ENCODE measurements at places on chromosomes 12 and 14.

GRCh38 chr14:71532790-71533189 lies 399.4 kb upstream of the RGS6 start:
- no peak for DNase-seq

DNA sequence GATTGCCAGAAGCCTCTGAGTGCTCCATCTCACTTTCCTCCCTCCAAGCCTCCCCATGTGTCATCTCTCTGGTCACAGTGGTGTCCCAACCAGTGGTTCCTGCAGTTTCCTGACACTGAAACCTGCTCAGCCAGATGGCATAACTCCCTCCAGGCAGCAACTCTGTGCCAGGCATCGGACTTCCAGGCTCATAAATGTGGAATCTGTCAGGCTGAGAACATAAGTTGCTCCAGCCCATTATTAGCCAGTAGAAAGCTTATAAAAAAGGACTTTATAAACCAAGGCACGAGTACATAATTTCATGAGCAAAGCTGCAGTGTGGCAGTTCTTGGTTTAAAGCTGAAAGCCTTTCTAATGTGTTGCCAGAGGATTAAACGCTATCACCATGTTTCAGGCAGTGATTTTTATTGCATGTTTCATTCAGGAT lies 194.3 kb downstream of the DACT1 start:
- no peak for DNase-seq

DNA sequence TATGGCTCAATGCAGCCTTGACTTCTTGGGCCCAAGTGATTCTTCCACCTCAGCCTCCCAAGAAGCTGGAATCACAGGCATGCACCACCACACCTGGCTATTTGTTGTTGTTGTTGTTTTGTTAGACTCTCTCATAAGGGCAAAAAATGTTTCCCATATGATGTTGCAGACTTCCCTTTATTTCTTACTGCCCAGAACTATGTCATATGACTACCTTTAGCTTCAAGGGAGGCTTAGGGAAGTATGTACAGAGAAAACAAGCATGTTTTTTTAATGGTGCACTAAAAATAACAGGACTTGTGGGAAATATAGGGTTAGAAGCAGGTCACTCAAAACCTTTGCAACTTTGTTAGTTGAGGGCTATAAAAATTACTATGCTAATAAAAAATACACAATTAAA lies 4.3 kb upstream of the GPR19 start:
- no peak for DNase-seq

DNA sequence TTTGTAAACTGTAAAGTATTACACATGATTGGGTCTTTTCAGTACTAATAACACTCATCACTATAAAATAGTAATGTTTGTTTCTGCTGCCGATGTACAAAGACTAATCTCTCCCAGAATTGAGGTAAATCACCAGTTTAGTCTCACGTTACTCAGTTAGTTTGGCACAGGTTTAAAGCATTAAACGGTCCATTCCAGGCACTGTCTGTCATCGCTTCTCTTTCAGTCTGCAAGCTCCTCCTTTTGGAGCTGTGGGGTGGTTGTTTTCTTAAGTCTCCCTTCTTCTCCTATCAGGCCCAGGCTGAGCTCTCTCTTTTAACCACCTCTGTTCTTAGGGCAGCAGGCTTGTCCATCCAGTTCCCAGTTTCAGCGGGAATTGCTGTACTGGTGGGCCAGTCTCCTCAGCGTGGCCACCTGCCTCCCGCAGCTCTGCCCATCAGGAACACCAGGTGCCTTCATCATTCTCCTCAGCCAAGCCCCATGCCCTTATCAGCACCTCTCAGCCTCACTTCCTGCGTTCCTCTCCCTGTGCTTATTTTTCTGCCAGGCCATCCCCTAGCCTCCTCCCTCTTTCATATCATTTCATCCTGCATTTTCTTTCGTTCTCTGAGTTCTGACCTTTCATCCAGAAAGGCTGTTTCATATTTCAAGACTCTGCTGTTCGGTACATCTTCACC lies 149.0 kb downstream of the TGFB3 start:
- DNase-seq = no peak

- DNase-seq = no peak
These were observed 4.0 kb downstream of the C12orf54 start for GRCh38 chr12:48486261-48486660.
